Liver (tissue), 10 donors: ENCODE measurements at places on chromosomes 5 and 9. TPM values are rescaled to one million over a fixed set of nuclear protein-coding genes. Genes with fewer than 3 reads are reported as not detected.

ANKRD31 gene
- polyA plus RNA-seq: 0.04 TPM

FAM153A gene
- 0.48 TPM for polyA plus RNA-seq

IZUMO3 gene
- not detected for polyA plus RNA-seq

CDH9 gene
- polyA plus RNA-seq: not detected

CMBL gene
- 56.1 TPM for polyA plus RNA-seq

PDGFRB gene
- polyA plus RNA-seq: 5.2 TPM

SLC25A2 gene
- not detected for polyA plus RNA-seq

TEX48 gene
- not detected for polyA plus RNA-seq

PCDHGA8 gene
- 0.13 TPM for polyA plus RNA-seq

RMI1 gene
- polyA plus RNA-seq: 2.6 TPM

PDE6A gene
- not detected for polyA plus RNA-seq

TAS2R1 gene
- not detected for polyA plus RNA-seq

TAF11L5 gene
- not detected for polyA plus RNA-seq
